Natural killer cell treated with Interleukin-12 subunit alpha and Interleukin-12 subunit beta and Interleukin-15 and Interleukin-18, amount 100 ng/mL, for 72 hours (primary cell): ENCODE measurements at places on chromosomes 12 and 14.

DNA sequence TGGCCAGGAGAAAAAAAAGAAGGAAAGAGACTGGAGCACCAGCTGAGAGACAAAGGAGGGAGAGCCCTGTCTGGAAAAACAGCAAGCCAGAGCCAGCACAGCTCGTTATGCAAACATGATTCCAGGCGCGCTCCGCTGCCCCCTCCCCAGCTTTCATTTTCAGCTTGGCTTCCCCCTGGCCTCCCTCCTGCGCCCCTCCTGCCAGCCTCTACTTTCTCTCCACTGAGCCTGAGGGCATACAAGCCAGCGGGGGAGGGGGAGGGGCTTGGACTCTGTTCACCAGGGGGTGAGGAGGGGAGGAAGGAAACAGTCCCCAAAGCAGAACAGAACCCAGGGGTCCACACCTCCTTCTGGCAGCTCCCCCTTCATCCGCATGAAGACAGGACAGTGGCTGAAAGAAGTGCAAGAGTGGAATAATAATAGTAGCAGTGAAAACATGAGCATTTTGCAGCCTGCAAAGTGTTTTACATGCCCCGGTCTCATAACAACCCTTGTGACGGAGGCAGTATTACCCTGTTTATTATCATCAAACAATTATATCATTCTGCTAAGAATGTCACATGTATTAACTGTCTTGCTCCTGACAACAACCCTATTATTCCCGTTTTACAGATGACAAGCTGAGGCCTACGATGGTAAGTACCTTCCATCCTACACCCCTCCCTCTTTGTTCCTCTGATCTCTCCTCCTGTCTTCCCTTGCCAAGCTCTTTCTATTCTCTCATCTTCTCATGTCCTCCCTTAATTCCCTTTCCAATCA, 24.2 kb downstream of the SMUG1 start:
- DNase-seq = no peak

- no peak for DNase-seq
These were observed 2.7 kb upstream of the TC2N start for GRCh38 chr14:91870001-91870400.

DNA sequence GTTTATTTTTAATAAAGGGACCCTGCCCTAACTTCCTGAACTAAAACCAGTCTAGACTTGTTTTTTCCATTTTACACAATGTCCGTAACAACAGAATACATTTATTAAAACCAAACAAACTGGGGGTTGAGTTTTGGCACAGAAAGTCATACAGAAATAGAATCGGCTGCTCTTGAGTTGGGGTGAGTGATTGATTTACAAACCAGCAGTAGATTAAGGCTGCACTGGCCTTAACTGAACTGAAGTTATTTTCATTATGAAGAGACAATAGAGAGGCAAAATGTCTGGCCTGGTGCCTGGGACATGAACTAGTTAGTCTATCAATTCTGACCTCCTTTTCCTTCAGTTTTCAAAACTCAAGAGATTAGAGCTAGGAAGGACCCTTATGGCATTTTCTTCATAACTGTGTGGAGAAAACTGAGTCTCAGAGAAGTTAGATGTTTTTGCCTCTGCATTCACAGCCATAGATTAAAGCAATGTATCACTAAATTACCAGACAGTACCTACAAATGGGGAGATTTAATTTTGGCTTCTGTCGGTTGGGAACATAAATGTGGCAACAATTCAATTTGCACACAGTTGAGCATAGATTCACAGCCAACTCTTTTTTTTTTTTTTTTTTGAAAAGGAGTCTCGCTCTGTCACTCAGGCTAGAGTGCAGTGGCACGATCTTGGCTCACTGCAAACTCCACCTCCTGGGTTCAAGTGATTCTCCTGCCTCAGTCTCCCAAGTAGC, 19.8 kb upstream of the MGP start:
- DNase-seq = no peak

- no peak for DNase-seq
These were observed 7.7 kb upstream of the INF2 start for GRCh38 chr14:104681689-104682074.

- no peak for DNase-seq
These were observed 351.1 kb upstream of the FLRT2 start for GRCh38 chr14:85178864-85179263.

GRCh38 chr14:106879241-106879640, 1352.9 kb downstream of the TMEM121 start:
- peak; percentile 72 for DNase-seq

DNA sequence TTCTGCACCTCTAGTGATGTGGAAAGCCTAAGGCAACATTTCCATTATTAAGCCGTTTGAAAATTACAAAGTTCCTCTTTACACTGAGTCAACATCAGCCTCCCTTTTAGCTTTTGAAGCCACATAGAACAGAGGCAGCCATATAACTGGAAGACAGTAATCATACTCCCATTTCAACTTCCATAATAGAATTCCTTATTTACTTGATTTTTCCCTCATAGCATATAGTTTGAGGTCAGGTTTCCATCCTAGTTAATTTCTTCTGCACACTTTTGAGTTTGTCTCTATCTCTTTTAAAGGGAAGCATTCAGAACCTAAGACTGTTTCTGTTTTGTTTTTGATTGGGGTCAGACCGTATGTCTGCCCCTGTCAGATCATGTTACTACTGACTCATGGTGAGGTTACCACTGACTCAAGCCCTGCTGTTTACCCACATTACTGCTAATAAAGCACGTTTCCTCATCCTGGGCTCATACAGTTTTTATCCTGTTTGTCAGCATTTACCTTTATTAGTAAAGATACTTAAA, 161.0 kb downstream of the SLC38A4 start:
- no peak for DNase-seq

DNA sequence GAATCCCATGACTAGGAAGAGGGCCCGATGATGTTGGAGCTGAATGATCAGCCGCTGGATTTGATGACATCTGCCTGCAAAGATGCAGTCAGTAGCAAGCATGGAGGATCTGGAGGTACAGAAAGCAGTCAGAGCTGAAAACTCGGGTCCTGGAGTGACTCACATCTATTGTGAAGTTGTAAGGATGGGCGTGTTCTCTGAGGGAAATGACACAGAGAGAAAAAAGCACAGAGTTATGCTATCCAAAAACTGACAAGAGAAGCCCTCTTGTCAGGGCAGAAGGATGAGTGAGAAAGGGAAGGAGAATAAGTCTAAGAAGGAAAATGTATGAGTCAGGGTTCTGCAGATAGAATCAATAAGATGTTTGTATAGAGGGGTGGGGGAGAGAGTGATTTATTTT, 380.4 kb upstream of the CCDC196 start:
- DNase-seq = no peak

DNA sequence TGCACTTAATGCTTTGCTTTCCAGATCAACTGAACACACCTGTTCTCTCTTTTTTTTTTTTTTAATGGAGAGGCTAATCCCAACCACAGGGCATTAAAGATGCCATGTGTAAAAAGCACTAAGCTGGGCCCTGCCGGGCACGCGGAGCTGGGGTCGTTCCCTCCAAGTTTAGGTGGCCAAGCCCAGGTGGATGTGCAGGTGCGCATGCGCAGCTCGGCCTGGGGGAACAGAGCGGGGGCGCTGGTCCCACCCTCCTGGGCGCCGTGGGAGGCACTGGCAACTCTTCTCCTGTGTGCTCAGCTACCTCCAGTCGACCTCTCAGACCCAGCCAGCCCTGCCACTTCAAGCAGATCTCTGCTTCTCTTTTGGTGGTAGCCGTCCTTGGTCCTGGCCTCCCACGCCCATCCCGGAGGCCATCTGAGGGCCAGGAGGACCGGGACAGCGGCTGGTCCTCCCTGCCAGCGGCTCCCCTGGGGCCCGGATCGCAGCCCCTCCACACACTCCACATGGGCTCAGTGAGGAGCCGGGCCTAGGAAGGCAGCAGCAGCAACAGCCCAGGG, 679.3 kb downstream of the BCL11B start:
- no peak for DNase-seq

DNA sequence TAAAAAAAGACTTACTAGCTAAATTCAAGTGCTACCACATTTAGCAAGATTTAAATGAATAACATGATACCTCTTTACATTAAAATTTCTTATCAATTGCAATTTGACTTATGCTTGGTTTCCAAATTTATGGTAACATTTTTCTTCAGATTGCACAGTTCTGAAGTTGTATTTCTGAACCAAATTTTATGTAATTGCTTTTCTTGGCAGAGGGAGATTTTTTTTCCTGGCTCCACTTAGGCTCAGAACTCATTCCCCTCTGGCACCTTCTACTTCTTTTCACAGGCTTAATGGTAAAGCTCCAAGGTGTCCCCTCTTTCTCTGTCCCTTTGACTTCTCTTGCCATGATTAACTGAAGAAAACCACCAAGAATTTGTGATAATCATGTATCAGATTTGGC, 99.8 kb upstream of the TMTC1 start:
- no peak for DNase-seq

DNA sequence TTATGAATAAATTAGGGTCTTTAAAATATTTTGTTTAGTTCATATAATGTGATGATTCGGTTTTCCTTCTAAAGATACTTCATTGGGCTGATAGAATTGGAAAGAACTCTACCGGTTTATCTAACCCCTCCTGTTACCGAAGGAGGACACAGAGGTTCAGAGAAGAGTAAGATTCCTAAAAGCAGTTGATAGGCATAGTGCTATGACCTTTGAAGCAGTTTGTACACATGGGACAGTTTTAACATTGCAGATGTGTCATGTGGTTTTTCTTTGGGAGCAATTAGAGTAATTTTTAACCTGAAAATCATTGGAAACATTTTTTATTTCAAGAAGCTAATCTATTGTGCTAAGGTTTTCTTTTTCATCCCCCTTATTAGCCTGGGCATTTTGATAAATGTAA, 62.8 kb downstream of the BHLHE41 start:
- DNase-seq = no peak

DNA sequence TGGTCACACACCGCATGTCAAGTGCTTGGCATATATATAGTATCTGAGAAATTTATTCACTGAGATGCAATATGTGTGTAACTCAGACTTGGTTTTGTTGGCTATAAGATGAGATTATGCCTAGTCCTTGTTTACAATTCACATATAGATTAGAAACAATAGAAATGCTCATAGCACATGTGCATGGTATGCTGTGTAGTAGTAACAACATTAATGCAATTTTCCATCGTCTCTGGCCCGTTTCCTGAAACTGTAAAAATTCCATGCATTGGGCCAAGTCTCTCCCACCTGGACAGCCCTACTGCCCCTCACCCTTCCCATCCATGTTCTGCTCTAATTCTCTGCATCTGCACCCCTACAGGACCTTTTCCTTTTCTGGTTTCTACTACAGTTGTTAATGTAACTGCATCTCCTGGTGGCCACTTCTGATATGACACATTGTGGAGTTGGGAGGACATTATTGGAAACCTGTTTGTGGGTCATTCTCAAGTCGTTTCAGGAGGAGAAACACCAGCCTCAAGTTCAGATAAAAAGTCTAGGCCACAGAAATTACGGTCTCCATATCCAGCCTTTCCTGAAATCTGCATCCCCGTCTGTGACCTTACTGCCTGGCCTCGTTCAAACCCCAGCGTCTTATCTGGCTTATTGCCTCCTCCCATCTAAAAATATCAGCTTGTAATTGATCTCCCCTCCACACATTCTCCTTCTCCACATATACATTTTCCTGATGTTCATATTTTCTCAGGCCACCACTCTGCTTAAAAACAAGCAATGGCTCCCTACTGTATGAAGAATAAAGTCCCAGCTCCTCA, 37.5 kb downstream of the EMP1 start:
- DNase-seq = no peak

DNA sequence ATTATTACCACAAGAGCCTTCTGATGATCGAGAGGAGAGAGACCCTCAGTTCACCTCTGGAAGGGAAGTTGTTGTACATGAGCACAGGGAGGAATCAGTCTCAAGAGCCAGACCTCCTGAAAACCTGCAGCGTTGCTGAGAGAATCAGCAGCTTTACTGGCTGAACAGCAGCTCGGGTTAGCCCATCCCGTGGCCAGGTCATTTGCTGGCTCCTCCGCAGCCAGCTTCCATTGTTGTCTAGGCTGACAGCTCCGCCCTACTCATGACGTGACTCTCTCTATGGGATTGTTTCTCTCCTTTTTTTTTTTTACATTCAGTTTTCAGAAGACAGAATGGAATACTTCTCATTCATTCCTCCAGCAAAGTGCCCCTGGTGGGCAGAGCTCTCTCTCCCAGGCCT, 69.9 kb downstream of the TGFB3 start:
- no peak for DNase-seq

- DNase-seq = no peak
These were observed 10.8 kb downstream of the PPFIBP1 start for GRCh38 chr12:27534765-27535161.

DNA sequence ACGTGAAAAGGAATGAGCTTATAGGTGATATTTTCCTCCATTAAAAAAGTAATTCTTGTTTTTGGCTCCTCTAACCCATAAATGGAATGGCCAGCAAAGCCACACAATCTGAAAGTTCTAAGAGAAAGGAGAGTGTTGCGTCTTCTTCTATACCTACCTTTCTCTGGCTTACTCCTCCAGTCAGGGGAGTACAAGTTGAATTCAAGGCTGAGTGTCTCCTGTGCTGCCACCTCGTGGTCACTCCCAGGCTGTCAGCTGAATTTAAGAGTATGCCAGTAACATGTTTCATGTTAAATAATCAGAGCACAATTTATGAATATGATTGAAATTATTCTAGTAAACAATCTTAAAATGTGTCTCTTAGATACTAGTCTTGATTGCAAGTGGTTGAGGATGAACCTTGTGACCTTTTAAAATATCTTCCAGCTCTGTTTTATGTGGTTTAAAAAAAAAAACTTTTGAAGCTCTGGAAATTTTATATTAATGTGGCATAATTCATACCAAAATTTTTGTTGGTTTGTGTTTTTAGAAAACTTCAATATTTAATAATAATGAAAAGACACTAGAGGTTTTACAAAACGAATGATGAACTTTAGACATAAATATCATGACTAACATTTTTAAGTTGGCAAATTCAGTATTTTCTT, 31.7 kb downstream of the PTHLH start:
- DNase-seq = no peak

DNA sequence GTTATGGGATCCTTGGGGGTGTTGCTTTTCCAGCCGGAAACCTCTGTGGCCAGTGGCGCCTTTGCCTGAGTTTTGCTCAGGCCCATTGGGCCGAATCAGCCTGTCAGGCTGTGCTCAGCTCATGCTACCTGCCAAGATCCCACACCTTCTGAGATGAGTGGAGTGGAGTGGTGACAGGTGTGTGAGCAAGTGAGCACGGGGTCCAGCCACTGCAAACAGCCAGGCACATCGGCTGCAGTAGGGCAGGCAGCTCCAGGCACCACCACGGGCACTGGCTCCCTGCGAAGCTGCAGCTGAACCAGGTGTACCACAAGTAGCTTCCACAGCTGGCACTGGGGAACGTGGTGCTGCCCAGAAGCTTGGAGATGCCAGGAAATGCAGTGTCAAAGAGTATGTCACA, 21.1 kb upstream of the WDR89 start:
- DNase-seq = no peak

DNA sequence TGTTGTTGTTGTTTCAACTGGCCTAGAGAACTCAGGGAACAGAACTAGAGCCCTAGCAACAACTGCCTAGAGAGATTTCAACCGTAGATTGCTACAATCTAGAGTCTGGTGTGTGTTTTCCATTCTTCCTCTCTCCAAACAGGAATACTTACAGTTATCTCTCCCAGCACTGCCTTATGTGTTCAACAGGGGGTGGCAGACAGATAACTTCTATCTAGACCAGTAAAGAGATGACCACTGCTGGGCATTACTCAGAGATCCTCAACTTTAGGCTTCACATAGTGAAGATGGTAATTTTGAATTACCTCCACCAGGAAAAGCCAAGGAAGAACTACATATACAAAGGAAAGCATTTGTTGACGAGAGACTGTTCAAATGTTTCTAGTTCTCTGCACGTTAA, 4.8 kb downstream of the TXNDC16 start:
- no peak for DNase-seq
